ENCODE measurements at places on chromosomes 2 and 18.

DNA sequence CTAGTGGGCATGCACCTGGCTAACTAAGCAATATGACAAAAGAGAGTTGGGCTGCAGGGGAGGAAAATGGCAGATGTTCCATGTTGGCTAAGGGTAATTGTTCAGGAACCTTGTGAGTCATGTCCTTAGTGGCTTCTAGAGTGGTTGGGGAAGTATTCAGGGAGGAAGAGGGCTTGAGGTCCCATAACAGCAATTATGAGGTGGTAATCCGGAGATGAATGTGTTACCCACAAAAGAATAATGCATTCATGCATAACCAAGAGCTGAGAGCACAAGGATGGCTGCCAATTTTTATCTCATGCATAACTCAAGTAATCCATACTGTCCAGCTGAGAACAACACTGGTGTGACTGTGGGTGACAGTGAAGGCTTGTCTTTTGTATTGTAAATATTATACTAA, 42.9 kb downstream of the TMEFF2 start:
- peak; percentile 90 for DNase-seq

GRCh38 chr2:188610827-188611226, 319.2 kb downstream of the GULP1 start:
- DNase-seq, result no peak

DNA sequence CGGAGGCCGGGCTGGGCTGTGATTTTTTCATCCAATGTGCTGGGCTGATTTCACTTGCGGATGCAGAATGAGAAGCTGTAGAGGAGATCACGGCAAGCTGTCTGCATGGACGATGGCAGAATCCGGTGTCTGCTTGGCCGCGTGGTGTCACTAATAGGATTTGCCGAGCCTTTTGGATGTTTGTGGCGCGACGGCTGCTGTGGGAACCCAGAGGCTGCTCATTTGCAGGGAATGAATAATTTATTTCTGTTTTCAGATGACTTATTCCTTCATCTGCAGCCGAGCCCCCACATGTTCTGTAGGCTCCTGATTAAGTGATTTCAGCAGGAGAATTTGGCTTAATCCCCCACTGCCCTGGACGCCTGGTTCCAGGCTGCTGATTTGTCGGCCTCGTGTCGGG, 62.6 kb downstream of the ODC1 start:
- no peak for DNase-seq

DNA sequence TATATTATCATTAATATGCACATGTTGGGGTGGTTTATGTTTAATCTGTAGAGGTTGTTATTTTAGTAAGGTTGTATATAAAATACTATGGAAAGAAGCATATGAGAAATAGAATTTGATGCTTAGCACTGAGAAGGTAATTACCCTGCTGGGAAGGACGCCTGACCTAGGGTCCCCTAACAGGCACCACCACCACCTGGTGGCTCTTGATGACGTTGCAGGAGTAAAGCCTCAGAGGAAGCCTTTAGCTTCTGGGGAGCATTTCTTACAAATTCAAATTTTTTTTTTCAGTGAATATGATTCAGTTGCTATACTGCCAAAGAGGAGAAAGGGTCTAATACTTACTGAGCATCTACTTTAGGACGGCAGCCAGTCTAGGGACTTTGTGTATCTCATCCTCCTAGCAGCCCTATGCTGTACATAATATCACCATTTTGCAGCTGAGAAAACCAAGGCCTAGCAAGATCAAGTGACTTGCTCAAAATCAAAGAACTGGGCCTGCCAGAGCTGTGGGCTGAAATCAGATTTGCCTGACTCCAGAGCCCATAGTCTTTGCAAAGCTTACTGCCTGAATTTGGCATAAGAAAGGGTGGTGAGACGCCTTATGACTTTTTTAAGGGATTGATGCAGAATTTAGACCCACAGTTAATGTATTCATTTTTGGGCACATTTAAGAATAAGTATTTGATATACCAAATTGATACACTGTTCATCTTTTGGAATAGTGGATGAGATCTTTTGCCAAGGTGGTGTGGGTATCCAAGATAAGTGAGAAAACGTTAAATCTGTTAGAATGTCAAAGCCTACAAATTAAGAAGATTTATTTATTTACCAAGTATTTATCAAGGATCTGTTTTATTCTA, 78.8 kb upstream of the GAREM1 start:
- peak; percentile 8 for DNase-seq

DNA sequence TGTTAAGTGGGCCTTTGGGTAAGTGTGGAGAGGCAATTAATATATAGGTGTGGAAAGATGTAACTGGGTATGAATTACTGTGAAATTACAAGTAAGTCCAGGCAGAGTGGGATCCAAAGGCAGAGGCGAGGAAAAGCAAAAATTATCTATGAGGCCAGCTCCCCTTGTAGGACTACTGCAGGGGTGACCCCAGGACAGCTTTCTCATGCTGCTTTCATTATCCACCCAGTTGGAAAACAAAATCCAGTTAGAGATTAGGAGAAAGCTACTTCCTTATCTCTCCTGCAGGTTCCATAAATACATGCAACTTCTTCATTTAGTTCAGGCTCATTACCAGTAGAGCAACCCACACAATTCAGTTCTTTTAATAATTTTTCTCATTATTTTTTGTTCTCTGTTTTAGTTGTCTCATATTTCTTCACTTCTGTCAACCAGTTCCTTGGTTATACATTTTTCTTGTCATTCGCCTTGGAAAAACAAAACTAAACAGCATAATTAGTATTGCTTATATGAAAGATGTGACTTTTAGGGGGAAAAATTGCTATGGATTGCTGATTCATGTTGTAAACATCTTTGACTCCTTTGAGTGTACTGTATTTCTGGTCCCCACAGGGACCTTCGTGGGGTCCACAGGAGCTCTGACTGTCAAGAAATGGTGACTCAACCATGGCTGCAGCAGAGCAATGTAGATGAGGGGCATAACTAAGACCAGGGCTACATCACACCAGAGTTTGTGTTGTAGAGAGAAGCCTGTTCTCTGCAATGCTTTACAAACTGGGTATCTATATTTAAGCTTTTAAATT, 110.4 kb upstream of the PARD3B start:
- peak; percentile 59 for DNase-seq

DNA sequence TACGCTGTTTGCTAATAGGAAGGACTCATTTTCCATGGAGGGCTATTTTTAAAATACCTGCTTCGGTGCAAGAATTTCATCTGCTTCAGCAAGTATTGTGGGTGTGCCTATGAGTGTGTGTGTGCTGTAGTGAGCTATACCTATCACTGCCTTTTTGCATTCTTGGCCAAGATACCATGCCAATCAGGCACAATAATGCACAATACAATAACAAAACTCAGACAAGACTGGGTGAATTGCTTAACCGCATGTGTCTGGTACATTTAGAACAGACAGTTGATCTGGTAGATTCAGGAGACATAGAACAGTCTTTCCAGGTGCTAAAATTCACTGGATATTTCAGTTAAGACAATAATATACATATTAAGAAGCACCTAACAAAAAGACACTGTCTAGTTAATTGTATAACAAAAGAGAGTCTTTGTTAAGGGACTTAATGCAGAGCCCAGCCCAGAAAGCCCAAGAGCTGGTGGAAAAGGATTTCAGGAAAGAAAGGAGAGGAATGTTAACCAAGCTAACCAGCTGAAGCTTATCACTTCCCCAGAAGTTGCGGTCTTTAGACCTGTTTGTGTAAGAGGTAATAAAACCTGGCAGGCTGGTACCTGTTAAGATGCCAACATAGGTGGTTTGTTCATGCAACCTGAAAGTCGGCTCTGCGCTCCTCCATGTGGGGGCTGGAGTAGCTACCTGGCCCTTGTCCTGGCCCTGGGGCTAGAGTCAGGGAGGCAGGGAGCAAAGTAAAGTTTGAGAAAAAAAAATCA, 153.3 kb upstream of the RBMS1 start:
- DNase-seq, result no peak

DNA sequence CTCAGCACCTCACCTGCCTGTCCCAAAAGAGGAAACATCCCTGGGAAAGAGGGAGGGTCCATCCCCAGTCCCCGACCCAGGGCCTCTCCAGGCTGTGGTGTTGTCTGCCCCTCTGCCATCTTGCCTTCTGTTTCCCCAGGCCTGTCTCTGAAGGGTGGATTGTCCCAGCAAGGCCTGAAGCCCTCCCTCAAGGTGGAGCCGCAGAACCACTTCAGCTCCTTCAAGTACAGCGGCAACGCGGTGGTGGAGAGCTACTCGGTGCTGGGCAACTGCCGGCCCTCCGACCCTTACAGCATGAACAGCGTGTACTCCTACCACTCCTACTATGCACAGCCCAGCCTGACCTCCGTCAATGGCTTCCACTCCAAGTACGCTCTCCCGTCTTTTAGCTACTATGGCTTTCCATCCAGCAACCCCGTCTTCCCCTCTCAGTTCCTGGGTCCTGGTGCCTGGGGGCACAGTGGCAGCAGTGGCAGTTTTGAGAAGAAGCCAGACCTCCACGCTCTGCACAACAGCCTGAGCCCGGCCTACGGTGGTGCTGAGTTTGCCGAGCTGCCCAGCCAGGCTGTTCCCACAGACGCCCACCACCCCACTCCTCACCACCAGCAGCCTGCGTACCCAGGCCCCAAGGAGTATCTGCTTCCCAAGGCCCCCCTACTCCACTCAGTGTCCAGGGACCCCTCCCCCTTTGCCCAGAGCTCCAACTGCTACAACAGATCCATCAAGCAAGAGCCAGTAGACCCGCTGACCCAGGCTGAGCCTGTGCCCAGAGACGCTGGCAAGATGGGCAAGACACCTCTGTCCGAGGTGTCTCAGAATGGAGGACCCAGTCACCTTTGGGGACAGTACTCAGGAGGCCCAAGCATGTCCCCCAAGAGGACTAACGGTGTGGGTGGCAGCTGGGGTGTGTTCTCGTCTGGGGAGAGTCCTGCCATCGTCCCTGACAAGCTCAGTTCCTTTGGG, 47.2 kb downstream of the BOLA3 start:
- no peak for DNase-seq

DNA sequence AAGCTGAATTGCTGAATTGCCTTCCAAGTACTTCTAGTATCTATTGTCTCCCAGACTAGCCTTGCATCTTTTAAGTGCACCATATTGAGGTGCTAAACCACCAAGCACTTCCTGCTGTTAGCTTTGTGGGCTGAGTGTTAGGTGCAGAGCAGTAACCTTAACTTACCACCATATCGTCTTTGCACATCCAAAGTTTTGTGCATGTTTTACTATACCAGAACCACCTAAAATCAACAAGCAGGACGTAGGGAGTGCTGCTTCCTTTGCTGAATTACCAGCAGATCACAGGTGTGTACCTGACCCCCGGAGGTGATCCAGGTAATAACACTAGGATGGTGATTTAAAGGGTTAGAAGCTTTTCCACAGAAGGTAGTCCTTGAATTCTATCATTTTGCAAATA, 359.9 kb upstream of the HNRNPA3 start:
- DNase-seq, result no peak

DNA sequence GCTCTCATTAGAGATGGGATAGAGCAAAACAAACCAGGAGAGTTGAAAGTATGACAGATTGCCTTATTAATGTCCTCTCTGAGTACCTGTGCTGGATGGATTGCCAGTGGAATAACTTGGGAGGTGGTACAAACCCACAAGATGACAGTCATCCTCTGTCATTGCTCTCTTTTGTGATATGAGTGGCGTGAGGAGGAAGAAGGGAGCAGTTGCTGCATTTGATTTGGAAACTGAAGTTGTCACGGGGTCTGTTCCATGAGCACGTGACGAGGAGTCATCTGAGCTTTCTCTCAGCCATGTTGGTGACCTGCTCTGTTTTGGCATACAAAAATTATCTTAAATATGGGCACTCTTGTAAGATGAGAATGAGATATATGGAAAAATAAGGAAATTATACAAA, 204.9 kb downstream of the FAM210A start:
- DNase-seq, result no peak

GRCh38 chr2:224395620-224396390, 6.1 kb downstream of the FAM124B start:
- no peak for DNase-seq

DNA sequence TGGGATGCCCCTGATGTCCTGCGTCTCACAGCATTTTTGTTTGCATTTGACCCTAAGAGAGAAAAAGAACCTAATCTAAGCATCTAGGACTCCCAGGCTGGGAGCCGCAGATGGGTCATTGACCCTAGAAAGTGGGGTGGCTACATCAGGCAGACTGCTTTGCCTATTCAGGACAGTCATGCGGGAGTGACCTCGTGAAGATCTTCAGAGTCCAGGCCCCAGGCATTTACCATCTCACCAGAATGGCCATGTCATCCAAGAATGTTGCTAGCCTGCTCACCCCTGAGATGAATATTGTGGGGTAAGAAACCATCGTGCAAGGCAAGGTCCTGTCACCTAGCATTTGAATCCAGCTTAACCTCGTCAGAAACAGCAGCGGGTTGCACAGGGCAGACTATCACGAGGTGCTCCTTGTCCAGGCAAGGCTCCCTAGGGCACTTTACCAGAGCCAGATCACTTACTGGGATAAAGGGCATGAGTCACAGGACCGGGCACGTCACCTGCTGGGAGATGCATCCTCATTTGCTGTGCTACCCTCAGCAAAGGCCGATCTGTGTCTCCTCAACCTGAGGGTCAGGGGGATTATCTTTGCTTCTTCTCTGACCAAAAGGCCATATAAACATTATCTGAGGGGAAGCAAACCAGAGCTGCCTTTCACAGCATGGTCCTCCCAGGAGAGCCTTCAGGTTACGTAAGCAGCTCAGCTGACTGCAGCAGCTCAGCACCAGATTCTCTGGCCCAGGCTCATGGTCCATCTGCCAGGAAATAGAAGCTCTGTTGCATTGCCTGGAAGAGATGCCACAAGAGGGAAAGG, 162.3 kb downstream of the ACKR3 start:
- DNase-seq, result peak; percentile 61

DNA sequence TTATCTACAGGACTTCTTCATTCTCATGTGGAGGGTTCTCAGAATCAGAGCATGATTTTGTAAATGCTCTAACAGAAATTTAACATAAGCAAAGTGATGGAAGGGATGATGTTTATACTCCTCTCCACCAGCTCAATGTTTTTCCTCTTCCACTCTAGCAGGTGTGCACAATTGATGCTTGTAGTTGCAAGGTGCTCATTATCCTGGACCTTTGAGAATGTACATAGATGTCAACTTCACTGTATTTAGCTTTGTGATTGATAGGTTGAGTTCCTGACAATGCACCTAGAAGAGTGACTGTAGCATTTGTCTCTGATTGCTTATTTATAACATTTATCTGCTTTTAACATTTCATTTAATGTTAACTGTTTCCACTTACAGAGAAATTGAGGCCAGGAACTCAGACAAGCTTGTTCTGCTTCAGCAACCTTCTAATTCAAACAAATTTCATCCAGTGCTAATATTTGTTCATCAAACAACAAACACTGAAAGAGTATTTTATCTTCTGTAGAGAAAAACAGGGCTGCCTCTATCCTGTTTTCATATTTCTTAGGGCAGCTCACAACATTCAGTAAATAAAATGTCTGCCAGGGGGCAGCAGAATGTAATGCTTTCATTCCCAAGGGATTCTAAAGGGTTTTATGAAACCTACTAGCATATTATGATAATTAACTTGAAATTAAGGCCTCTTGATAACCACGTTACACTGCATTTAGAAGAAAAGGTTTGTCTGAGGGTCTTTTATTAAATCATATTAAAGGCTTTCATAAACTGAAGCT, 127.9 kb upstream of the NOL4 start:
- no peak for DNase-seq

DNA sequence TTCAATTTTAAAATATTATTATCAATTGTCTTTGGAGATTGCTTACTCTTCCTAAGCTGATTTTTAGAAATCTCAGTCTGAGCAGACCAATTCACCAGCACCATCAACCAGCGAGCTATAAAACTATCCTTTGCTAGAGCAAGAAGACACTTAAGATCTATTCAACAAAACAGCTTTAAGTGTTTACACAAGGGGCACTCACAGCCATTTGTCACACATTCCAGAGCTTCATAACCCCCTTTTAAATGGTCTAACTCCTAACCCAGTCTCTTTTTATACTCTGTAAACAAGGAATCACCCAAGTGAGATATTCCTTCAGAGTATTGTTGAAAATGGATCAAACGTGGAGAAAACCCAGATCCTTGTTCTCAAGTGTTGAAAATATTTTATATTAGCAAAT, 1294.1 kb upstream of the CHAC2 start:
- no peak for DNase-seq

All from skeletal muscle cell (primary cell).